ENCODE measurements at places on chromosomes 7 and 10.

GRCh38 chr10:31885971-31886370, 42.7 kb downstream of the ARHGAP12 start:
- no peak for DNase-seq

DNA sequence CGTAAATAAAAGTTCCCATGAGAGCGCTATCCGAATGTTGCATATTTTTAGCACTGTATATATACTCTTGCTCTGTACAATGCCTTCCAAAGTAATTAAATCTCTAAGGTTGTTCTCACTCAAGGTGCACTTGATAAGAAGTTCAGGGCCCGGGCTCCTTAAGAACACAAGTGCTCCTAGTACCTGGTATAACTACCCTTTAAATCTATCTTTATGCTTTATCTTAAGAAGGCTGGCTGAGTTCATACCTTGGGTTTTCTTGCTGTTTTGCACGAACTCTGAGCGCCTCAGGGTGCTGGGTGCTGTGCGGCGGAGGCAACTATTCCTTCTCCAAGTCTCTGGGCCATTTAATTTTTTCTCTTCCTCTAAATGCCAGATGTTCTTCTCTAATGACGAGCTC, 80.4 kb downstream of the DNMBP start:
- no peak for DNase-seq

DNA sequence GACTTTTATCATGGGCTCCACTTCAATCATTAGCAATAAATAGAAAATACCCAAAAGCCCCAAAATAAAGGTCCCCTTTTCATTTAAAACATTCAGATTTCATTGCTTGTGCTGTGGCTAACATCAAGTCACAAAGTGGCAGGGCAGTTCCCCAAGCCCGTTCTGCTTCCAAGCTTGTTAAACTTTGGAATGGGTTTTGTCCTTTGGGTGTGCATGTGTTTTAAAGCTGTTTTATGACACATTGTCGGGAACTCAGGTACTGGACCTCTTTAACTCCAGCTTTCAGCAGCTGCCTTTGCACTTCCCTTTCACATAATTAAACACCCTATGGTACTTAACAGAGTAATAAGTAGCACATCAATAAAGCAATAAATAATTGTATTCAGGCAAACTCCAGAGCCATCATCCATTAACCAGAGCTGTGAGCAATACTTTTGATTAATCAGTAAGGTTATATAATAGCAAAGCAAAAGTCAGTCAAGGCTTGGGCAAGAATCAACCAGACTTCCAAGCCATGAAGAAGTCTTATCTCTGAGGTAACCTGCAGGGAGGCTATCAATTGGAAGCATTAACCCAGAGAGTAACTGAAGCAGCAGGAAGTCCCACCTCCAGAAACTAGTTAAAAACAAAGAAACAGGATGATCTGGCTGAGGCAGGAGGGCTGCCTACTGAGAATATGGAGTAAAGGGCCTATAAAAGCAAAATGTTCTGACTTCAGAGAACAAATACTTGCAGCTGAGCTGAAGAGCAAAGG, 56.1 kb upstream of the ARID5B start:
- DNase-seq, result no peak

DNA sequence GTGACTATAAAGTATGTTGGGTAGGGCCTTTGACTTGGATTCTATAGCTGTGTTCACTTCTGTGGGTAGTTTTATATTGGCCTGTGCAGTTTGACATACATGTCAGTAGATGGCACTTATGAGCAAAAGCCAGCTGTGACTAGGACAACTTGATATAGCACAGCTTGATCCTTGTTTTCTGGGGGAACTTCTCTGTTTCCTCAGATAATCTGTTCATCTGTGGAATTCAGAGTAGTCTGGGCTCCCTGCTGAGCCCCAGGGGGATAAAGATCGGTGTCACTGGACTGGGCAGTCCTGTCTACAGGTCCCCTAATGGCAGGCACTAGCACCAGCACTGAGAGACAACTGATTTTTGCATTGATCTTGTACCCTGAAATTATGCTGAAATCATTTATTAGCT, 25.4 kb downstream of the CYP2C9 start:
- peak; percentile 0 for DNase-seq

- no peak for DNase-seq
Observed at GRCh38 chr7:13416071-13416470, 573.4 kb downstream of the ETV1 start.
